ENCODE measurements at places on chromosomes 11 and 22.
A peak's percentile ranks its signal among the peaks of the same experiment; 100 is the strongest.

- DNase-seq, result no peak
These were observed 357.8 kb upstream of the LARGE1 start for GRCh38 chr22:34278121-34278520.

DNA sequence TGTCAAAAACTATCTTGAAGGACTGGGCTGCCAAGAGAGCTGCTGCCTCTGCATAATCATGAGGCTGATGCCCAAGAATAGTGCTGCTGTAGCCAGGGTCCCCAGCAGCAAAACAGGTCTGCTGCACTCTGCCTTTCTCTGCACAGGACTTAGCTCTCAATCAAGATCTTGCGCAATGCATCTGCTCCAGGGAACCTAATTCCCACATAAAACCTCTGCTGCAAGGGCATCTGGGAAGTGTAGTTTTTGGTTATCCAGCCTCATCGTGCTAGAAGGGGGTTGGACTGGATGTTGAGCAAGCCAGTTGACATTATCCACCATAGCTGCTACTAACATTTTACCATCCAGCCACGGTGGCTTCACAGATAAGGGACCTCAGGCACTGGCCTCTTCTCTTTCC, 192.7 kb downstream of the C11orf91 start:
- no peak for DNase-seq

GRCh38 chr11:88657076-88657738, 319.7 kb upstream of the CTSC start:
- no peak for DNase-seq

DNA sequence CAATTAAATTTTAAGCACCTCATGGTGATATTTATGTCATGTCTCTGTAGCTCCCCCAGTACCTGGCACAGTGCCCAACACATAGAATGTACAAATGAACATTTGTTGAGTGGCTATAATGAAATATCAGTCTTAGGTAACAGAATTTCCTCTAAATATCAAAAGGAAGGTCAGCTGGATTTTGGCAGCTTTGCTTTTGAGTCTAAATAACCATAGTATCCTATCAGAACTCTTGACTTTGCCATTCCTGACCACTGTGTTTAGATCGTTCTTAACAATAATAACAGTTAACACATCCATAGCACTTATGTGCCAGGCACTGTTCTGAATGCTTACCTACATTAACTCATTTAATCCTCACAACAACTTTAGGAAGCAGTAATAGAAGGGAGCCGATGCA, 26.6 kb downstream of the TMEM123 start:
- no peak for DNase-seq

GRCh38 chr11:112343368-112344039, 82.8 kb upstream of the PLET1 start:
- DNase-seq, result no peak

GRCh38 chr11:33222052-33222750, 35.0 kb upstream of the HIPK3 start:
- no peak for DNase-seq

DNA sequence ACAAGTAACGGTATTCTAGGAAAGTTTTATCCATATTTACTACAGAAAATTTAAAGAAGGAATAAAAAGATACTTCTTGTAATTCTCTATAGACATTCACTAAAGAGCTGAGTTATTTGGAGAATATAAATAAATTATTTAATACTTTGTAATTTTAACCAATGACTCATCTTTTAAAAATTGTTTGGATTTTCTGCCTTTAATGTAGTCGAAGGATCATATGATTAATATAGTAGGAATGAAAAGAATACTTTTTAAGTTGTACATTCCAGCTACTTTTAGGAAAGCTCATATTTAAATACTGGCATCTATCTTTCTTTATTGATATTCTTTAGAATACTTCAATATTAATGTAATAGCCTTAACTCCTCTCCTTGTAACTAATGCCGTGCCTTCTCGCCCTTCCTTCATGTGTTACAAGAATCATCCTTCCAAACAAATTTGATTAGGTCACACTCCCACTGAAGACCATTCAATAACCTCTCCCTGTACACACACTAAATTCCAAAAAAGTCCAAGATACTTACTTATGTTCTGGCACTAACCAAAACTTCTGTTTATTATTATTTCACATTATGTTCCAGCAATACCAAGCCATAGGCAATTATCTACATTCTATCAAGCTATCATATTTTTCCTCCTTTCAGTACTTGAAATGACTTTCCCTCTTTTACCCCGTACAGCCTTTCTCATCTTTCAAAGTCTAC, 501.9 kb downstream of the CNTN5 start:
- no peak for DNase-seq

DNA sequence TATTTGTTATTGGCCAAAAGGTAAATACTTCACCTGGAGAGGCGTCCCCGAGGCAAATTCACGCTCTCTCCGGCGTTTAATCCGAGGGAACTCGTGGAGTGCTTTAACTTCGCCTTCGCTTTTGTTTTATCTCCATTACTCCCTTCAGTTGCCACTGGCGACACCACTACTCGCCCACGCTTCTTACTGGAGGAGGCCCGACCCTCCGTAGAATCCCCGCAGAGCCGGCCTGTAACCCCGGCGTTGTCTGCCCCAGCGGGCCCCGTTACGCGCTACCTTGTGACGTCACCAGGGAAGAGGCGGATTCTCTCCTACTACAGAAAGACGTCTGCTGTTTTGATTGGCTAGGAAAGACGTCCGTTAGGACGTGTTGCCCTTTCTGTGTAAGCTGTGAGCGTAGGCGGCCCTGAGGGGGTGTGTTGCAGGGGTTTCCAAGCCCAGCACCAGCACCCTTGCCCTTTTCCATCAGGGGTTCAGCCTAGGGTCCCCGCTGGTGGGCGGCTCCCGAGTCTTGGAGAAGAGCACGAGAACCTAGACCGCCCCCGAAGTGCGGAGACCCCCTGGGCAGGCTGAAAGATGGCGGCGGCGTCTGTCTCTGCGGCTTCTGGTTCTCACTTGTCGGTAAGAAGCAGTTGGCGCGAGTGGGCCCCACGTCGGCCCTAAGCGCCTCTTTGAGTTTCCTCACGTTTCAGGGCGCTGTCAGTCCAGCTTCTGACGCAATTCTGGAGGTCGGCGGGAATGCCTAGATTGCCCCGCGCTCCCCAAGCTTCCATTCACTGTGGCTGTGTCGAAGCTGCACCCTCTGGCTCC, at the start of gene CEP57:
Gene CEP57 (plus strand): TSS at position 376 of the 810 bp plus-strand sequence. CDS start 201 bp downstream, at position 577.
- peak; percentile 98 for DNase-seq

GRCh38 chr22:43404673-43405385, 7.0 kb upstream of the MPPED1 start:
- DNase-seq, result no peak

DNA sequence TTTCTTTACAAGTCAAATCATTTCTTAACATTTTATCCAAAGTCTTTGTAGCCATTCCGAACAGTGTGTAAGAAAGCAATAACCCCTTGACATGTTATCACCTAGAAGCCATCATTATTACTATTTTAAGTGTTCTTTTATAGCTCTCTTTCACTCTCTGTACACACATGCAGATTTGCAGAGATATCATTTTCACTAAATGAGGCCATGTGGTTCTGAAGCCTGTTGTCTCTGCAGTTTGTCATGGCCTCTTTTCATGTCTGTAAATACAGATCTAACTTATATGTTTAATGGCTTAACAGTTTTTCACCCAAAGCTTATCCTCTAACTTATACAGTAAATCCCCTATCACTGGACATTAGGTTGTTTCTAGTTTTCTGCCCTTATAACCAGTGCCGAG, 166.8 kb downstream of the MYO18B start:
- no peak for DNase-seq

GRCh38 chr11:86151174-86152005, 82.5 kb upstream of the PICALM start:
- DNase-seq, result no peak

DNA sequence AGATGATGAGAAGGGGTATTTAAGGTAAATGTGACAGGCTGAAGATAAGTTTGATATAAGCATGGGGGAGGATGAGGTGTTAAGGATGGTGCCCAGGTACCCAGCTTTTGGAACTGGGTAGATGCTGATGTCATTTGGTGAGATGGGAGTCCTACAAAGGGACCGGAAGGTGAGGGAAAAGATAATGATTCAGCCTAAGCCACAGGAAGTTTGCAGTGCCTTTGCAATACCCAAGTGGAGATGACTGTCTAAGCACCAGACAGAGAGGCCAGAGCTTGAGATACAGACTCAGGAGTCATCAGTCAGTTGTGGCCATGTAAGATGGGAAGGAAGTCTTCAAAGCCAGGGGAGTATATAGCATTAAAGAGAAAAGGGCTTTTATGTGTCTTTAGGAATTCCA, 30.0 kb upstream of the SMCO4 start:
- no peak for DNase-seq

DNA sequence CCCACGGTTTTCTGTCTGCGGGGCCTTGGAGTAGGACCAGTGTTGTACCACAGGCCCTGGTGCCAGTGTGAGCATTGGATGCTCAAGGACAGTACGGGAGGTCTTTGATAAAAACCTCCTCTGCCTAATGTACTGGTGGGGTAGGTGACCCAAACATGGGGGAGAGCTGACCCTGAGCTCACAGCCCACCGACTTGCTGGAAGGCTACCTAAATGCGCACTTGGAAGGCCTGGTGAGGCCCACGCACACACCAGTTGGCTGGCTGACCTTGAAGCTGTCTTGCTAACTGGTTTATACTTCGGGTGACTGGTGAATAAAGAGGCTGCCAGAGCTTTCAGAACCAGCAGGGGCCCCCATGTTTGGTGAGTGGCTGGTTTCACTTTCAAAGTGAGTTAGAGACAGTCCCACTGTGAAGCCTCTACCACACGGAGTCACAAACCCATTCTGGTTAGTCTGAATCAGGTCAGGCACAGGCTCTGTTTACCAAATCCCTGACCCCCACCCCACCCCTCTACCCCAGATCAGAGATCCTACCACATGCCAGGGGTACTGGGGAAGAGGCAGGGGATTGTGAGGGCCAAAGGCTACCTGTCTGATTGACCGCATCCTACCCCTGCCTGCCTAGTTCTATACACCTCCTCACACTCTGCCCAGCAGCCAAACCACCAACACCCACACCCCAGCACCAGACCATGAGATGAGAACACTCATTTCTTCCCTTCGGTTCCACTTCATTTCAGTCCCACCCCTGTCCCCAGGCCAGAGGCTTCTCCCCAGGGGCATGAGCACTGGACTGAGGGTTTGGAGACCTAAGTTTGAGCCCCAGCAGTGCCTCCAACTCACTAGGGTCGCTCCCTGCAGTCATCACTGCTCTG, 12.7 kb upstream of the IL2RB start:
- peak; percentile 69 for DNase-seq

GRCh38 chr11:67437809-67438157, 301 bp upstream of the PTPRCAP start:
- DNase-seq, result no peak

DNA sequence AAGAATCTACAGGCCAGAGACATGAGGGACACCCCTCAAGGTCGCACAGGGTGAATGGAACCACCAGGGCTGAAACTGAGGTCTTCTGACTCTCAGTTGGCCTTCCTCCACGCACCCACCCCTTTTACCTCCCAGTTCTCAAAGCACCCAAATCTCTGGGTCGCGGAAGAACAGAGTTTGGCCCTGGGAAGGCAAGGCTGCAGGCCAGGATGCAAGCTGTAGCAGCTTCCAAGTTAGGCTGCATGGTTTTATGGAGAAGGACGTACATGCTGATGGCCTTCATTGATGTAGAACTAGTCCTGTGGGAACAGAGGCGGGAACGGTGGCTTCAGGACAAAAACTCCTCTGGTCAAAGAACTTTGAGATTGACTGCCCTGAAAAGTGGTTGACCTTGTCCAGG, 143.5 kb upstream of the B3GAT1 start:
- DNase-seq, result no peak

DNA sequence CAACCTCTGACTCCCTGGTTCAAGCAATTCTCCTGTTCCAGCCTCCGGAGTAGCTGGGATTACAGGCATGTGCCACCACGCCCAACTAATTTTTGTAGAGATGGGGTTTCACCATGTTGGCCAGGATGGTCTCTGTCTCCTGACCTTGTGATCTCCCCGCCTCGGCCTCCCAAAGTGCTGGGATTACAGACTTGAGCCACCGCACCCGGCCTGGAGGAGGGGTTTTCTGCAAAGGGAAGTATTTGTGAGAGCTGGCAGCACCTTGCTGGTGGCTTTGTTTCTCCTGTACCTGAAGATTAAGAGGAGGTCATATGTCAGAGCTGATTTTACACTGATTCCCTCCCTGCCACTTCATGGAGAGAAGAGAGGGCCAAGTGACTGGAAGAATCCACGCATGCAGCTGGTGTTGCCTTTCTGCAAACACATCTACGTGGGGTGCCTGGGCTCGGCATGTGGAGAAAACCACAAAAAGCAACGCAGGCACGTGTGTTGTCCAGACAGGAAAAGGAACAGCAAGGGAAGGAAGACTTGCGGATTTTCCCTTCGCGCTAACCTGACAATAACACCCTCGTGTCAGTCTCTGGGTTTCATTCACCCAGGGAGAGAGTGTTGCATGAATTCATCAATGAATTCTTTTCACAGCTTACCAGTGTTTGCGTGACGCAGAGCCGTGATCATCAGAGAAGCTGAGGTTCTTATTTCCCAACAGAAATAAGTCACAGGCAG, 61.9 kb downstream of the TSPAN18 start:
- no peak for DNase-seq

DNA sequence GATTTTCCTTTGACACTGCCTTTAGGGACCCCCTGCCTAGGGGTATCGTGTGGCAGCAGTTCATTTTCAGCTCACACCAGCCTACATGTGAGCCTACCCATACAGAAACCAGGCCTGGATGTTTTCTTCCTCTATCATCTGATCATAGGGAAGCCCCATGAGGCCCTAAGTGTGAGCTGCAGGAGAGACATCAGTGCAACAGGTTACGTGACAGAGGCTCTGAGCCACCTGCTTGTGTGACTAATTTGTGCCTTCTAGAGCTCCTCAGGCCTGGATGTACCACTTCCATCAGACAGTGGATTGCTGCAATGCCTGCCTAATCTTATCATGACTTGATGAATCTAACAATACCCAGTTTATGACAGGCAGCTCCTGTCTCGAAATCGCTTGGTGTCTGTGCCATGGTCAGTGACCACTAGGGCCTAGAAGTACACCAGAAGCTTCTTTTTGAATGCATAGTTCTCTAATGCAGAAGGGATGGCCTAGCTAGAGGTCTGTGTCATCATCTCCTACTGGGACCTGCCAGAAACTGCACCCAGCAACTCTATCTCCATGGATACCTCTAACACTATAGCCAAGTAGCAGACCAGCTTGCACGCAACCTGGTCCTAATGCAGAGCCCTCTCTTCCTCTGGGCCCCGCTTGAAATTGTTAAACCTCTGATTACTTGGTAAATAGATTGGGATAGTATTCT, 109.7 kb upstream of the CLPB start:
- DNase-seq, result no peak

- DNase-seq, result no peak
These were observed 1149.2 kb downstream of the BRD1 start for GRCh38 chr22:48678171-48679135.

DNA sequence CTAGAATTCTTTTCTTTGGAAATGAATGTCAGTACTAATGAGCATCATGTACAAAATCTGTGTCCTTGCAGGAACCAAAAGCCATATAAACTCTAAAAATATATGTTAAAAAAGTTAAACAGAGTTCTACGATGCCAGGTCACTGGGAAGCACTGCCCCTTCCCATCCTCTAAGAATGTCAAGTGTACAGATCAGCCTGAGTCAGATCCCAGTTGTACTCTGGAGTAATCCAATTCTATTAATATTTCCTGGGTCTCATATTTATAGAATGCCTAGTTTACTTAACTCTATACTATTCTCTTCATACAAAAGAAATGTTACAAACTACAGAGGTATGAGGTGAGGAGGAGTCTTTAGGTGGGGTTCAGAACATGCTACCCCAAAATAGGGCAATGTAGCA, 460.1 kb downstream of the DLG2 start:
- no peak for DNase-seq

- no peak for DNase-seq
These were observed 47.2 kb downstream of the CCDC83 start for GRCh38 chr11:85902353-85902752.

Measured in B cell (primary cell).